ENCODE measurements at places on chromosomes 13 and 19.
A peak's percentile ranks its signal among the peaks of the same experiment; 100 is the strongest.

DNA sequence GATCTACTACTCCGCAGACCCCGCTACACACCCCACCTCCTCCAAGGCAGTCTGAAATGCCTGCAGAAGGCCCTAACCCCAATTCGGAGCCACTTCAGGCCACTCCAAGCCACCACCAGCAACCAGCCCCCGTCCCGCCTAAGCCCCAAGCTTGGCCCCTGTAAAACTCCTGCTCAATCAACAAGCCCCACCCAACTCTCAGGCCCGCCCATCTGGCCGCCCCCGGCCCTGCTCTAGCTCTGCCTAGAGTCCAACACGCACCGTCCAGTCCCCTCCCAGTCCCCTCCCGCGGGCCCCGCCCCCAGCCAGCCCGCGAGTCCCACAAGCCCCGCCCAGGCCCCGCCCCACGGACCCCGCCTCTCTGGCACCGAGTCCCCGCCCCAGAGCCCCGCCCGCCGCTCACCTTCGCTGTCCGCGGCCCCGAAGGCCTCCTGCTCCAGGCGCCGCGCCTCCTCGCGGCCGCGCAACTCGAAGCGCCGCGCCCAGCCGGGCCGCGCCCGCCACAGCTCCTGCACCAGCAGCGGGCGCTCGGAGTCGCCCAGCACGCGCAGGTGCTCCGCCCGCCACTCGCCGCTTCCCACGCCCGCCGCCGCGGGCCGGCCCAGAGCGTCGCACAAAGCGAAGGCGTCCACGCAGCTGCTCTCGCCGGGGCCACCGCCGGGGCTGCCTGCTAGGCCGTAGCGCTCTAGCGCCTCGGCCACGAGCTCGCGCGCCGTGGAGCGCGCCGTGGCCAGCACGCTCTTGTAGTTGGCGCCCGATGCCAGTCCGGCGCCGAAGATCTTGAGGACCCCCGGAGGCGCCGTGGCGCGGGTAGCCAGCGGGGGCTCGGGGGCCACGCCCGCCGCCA is 1.6 kb downstream of the RASIP1 start:
- peak; percentile 91 for DNase-seq

- DNase-seq, result no peak
Measured at GRCh38 chr13:105969761-105970160, 565.7 kb downstream of the EFNB2 start.

- DNase-seq, result no peak
Measured at GRCh38 chr19:3982701-3983541, 2.3 kb downstream of the EEF2 start.

DNA sequence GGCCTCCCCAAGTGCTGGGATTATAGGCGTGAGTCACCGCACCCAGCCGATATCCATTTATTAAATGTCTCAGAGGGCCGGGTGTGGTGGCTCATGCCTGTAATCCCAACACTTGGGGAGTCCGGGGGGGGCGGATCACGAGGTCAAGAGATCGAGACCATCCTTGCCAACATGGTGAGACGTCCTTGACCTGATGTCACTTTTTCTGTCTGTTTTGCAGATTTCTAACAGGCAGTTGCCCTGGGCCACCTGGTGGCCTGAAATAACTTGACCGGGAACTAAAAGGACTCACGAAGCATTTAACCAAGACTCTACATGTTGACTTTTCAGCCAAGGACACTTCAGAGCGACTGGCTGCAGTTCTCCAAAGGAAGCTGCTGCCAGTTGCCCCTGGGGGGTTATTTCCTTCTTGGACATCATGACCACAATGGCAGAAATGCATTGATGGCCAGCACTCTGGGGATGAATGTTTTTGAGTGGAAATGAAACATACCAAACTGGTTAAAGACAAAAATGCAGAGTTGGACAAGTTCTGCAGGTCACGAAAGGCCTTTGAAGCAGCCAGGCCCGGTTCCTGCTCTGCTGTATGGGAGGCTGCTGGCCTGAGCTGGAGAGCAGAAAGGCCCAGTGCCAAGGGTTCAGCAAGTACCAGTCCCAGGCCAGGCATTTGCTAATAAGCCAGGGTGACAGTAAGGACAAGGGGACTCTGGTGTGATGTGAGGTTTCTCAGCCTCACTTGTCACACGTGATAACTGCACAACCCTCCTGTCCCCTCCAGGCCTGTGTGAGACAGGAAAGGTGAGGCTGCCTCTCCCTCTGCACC is 8.3 kb downstream of the ZNF837 start:
- no peak for DNase-seq

DNA sequence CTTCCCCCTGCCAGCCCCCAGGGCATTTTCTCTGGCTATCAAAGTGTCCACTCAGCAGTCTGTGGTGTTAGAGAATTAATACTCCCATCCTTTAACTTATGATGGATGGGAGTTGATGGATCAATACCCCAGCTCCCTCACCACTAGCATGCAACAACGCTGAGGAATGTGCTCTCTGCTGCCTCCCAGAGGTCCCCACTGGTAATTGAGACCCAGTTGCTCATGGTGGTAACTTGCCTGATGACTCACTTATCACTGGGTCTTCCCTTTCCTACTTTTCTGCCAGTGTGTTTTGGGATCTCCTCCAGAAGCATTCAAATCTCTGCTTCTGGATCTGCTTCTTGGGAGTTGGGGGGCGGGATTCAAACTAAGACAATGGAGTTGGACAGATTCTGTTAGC is 20.3 kb upstream of the CACNA1A start:
- DNase-seq, result no peak

DNA sequence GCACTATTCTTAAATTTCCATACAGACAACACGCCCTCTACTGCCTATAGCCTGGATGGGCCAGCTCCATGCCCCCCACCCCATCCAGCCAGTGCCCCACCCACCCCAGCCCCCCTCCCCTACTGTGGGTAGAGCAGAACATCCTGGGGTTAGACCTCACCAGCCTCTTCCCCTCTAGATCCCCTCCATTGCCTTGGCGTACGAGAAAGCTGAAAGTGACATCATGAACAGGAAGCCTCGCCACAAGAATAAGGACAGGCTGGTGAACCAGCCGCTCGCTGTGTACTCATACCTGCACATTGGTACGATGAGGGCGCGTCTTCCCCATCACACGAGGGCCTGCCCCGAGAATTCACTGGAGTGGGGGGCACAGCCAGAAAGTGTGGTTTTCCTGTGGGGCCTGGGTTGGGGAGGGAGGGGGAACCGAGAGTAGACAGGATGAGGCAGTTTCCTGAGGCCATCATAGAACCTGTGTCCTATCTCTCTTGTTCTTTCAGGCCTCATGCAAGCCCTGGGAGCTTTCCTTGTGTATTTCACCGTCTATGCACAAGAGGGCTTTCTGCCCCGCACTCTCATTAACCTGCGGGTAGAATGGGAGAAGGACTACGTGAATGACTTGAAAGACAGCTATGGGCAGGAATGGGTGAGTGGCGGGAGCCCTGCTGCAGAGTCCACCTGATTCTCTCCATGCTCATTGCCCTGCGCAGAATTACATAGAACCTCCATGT is 29.1 kb downstream of the ATP12A start:
- DNase-seq, result peak; percentile 53

GRCh38 chr13:42086582-42086981 is 38.1 kb downstream of the DGKH start:
- no peak for DNase-seq

DNA sequence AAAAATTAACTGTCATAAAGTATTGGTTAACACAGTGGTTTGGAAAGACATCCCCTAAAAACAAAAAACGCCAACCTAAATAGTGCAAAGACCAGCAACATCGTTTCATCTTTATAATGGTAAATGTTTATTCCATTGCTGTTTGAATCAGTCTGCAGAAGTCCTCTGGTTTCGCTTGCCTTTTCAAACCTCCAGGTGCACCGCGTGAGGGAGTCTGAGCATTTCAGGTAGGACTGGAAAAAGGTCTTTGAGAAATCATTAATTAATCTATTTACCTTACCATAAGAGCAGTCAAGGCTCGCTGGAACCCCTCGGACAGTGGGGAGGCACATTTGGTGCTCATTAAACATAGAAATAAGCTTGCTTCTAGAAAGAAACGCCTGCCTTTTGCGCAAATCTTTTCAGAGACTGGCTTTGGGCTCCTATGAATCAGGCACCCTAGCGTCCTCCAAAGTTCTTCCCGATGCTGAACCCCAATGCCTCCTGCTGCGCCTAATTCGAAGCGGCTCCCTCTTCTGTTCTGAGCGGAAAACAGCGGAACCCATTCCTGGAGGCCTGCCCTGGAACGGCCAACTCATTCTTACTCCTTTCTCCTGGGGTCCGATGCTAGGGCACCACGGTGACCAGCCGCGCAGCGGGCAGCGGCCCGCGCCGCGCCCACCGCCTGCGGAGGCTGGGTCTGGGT is 951 bp upstream of the MTUS2 start:
- no peak for DNase-seq

DNA sequence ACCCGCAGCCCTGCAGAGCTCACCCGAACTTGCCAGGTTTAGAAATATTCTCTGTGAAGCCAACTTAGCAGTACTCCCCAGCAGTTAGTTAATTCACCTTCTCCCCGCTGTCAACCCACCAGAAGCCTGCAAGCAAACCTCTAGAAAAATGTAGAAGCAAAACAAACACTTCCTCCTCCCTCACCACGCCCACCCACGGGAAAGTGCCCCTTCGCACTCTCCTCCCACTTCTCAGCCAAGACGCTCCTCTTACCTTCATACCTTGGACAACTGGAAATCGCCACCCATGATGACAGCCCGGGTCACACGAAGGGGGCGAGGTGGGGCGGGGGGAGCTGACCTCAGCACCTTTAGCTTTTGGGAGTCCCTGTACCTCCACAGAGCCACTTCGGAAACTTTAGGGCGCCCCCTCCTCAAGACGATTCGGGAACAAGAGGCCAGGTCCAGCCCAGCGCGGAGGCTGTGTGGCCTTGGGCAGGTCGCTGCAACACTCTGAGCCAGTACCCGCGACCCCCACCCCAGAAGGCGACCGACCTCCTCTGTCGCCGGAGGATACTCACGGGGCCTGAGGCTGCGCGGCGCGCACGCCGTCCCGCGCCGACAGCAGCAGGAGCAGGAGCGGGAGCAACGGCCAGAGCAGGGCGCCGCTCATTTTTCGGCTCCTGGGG is 485 bp downstream of the CPAMD8 start:
- DNase-seq, result peak; percentile 8

- DNase-seq, result no peak
Measured at GRCh38 chr13:50152224-50152623, 137.0 kb downstream of the KCNRG start.
